SJSA1 (cell line): ENCODE measurements at places on chromosomes 7 and 10.

DNA sequence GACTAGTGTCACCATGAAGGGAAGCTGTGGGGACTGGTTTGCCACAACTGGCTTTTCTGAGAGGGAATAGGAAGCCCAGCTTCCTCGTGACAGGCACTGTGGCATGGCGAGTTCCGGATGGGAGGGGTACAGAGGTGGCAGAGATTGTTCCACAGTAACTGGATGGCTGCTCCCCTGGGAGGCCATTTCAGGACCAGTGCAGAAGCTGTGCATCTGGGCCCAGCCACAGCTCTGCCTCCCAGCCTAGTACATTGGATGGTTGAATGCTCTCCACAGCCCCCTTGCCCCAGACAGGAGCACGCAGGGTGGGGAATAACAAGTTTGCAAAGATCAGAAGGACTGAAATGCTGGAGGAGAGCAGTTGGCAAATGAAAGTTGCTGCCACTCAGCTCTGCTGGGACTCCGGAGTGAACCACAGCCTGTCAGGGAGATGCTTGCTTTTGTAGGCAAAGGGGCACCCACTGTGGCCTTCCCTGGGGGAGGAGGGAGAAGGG, 51.8 kb downstream of the GSDME start:
- no peak for DNase-seq

- DNase-seq: no peak
Observed at GRCh38 chr10:50556237-50557120, 67.3 kb downstream of the SGMS1 start.

DNA sequence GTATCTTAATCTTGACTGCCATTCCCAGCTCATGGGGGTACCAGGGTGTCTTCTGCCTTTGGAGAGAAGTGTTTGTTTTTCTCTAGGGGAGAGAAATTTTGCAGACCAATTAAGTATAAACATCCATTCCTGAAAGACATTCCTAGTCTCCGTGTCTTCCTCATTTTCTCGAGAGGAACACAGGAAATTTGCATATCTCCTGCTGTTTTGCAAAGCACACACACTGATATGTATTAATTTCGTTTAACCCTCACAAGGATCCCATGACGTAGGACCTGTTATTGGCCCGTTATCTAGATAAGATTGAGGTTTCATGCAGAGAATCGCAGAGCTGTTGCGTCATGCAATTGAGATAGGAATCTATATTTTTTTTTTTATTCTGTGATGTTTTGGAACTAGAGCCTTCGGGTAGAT, 944 bp downstream of the RHBDD2 start:
- DNase-seq: peak; percentile 47

- no peak for DNase-seq
Observed at GRCh38 chr7:74405191-74405898, 48.4 kb upstream of the GTF2IRD1 start.

DNA sequence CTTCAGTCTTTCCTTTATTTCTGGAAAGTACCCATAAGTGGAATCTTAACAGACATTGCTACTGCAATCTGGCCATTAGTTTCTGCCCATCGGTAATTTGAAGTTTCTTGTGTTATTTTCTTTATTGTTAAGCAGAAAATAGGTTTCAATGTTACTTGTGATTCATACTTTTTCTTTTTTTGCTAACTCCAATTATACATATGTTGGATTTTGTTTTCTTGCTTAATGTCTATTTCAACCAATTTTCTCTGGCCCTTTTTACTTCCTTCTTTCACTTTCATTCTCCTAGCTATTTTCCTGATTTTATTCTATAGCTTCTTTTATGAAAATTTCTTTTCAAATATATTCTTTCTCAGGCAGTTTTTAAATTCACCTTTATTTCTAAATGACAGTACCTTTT, 457.4 kb downstream of the TCERG1L start:
- DNase-seq: no peak

GRCh38 chr10:102727037-102727818, 12.8 kb downstream of the SFXN2 start:
- DNase-seq: no peak

- DNase-seq: no peak
Observed at GRCh38 chr7:142104550-142105527, 6.7 kb upstream of the MGAM2 start.

- no peak for DNase-seq
Observed at GRCh38 chr7:74503061-74503460, 49.4 kb downstream of the GTF2IRD1 start.

DNA sequence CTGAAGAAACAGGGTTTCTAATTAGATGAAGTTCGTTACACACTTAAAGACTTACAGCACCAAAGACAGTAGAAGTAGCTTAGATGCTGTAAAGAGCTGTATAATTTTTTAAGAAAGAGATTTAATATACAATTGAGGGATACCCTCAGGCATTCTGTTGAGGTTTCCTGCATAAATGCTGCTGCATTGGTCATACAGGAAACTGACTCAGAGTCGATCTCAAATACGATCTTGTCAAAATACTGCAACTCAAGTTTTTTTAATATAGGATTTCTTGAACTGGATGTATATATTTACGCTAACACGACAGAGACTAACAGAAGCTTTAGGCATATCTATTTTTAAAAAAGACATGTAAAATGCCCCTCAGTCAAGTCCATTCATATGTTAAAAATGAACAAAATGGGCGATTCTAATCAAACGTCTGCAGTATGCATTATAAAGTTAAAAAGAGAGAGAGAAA, 2.4 kb upstream of the ARID5B start:
- no peak for DNase-seq

- DNase-seq: no peak
Observed at GRCh38 chr7:74283858-74284447, 5.3 kb upstream of the CLIP2 start.

DNA sequence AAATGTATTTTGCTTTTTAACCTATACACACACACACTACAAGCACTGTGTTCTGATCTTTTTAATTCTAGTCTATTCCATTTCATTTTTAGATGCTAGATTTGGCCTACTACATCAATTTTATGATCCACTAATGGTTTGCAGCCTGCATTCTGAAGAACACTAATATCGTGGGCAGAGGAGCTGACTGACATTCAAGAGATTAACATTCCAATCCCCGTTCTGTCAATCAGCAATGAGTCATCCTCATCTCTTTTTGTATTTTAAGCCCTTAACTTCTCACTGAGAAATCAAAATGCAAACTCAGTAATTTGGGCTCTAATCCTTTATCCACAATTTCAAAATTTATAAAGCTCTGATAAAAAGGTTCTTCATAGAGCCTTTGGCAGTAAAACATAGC, 47.1 kb upstream of the GAD2 start:
- no peak for DNase-seq

DNA sequence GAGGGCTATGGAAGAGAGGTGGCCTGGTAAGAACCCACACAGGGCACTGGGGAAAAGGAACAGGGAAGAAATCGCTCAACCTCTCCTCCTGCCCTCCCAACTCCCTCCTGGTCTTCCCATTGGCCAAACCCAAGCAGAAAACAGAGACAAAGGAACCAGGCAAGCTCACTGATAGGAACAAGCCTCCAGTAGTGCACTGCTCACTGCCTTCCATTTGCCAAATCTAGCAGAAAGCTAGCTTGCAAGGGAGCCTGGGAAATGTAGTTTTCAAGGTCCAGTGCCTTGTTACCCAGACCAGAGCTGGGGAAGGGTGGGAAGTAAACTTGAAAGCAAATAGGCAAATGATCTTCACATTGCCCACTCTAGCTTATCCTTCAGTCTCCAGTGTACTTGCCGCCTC, 556.1 kb upstream of the AUTS2 start:
- DNase-seq: no peak

GRCh38 chr10:34746094-34746493, 69.0 kb downstream of the PARD3 start:
- DNase-seq: no peak
